Stimulated activated CD8-positive, alpha-beta memory T cell treated with anti-CD3 and anti-CD28 coated beads, Interleukin-15, amount 100 ng/mL, for 4 hours (primary cell): ENCODE measurements at places on chromosomes 7 and 10.

- DNase-seq: no peak
Measured at GRCh38 chr10:102452672-102453340, 1.5 kb upstream of the C10orf95 start.

DNA sequence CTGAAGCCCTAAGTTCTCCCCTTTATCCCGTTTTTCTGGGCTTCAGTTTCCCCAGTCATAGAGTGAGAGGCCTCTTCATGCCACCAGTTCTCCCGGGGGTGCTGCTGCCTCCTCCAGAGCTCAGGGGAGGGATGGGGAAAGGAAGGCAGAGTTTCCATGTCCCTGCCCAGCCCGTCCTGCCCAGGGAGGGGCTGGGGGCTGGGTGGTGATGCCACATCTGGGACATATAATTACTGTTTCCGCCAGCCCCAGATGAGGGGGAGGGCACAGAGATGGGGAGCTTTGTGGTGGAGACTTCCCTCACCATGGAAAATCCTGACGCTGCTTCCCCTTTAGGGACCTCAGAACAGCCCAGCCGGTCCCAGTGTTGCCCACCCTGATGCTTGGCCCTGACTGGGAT, 4.1 kb downstream of the AQP1 start:
- no peak for DNase-seq

DNA sequence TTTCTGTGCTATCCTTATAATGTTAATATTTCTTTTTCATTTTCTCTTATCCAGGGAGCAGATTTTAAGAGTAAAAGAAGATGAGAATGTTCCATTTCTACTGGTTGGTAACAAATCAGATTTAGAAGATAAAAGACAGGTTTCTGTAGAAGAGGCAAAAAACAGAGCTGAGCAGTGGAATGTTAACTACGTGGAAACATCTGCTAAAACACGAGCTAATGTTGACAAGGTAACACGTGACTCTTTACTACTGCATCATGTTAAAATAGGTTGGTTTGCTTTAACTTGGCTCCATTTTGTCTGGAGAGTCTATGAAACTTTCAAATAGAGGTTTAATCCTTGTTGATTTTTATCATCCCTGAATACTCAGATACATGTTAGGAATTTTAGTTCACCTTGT, 73.3 kb downstream of the RALA start:
- no peak for DNase-seq

DNA sequence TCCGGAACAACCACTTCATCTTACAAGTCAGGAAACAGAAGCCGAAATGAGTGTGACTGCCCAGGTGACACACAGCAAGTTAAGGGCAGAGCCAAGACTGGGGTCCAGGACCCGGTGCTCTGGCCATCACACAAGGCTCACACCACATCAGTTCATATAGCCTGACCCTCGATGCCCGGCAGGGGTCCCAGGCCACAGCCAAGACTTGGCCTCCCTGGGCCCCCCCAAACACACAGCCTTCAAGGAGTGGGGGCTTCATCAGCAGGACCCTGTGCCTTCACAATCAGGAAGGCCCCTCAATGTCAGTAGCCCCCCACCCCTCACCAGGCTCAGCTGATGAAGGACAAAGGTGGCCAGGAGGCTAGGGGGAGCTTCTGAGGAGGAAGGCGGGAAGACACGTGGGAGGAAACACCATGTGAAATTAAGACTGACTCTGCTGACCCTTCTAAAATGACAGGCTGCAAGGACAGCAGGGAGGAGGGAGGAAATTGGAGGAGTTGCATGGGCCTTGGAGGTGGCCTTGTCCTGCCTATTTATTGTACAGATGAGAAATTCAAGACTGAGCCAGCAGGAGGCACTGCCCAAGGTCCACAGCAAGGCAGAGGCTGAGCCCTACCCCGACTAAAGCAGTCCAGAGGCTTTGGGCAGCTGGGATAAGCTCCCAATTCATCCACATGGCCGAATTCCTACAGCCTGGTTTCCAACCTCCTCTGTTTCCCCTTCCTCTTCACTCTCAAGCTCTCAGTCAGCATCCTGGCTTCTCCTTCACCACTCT, 216.1 kb upstream of the ZMIZ1 start:
- DNase-seq: no peak

- no peak for DNase-seq
Measured at GRCh38 chr7:44667190-44667589, 60.8 kb downstream of the OGDH start.

GRCh38 chr10:122282253-122282671, 11.2 kb downstream of the BTBD16 start:
- no peak for DNase-seq

DNA sequence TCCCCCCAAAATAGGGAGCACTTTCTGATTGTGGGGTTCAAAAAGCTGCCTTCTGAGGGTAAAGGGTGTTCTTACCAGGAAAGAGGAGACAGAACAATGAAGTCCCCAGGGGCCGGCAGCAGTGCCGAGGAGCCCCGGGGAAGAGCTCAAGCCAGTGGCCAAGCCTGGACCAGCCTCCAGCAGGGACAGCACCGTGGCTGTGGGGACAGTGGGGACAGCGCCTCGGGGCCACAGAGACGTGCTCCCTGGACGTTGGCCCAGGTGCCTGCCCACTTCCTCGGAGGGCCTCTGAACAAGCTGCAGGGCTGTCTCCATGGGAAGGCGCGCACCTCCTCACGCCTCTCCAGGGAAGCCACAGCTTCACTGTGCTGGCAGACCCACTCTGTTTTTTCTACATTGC, 312.6 kb downstream of the PTPRN2 start:
- no peak for DNase-seq

DNA sequence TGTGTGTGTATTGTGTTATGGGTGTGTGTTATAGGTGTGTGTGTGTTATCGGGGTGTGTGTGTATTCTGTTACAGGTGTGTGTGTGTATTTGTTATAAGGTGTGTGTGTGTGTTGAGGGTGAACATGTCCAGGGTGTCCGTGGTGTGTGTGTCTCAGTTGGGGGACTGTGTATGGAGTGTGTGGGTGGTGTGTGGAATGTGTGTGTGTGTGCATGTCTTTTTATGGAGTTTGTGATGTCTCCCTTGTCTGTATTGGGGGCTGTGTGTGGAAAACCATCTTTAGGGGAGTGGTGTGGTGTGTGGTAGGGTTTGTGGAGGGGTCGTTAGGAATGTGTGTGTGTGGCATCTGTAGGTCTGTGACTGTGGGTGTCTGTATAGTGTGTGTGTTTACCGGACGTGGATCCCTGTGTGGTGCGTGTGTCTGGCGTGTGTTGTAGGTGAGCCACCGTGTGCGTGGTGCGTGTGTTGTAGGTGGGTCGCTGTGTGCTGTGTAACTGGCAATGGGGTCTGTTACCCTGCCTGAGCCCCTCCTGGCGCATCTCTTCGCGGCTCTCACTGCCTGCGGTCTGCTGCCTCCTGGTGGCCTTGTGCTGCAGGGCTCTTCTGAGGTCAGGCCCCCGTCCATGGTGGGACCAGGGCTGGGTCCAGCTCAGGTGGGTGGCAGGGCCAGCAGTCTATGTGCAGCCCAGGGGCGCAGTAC, 61.7 kb downstream of the PALD1 start:
- DNase-seq: no peak

DNA sequence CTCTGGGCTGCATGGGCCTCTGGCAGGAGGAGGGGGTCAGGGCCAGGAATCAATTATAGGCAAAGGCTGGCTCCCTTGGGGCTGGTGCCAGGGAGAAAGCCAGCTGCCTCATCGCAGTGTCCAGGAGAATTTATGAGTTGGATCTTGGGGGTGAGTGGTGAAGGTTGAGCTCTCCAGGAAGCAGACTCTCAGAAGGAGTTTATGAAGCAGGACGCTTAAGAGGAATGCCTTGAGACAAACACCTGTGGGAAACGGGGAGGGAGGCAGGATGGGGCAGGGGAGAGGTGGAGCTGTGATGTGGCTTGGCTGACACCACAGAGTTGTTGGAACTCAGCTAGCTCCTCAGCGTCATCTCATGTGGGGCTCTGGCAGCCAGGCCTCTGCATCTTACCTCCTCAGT, 428.5 kb downstream of the RPS24 start:
- DNase-seq: no peak

DNA sequence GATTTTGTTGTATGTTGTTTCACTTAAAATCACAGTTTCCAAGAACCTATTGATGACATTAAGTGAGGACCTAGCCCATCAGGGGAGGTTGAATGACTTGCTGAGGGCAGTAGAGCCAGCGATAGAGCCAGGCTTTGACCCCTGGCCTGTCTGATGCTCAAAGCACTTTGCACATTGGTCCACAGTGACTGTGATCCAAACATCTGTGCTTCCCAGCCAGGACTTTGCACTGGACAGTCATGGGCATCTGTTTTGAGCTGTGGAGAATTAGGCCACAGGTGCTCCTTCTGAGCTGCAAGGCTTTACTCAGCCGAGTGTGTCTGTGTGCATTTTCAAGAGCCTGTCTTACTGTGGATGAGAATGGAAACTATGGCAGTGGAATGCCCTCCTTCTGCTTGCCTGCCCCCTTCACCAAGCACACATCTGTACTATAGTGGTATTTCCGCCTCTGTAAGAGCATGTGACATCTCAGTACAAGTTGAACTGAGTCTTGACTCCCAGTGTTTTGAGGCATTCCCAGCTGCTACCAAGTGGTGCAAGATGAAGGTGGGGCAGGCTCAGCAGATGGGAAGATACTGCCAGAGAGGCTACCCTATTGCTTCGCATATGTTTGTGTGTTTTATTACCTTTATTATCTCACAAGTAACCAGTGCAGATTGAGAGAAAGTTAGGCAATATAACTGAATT, 72.7 kb upstream of the AOAH start:
- no peak for DNase-seq

GRCh38 chr10:130935897-130936550, 375.5 kb downstream of the TCERG1L start:
- DNase-seq: no peak

- DNase-seq: no peak
Measured at GRCh38 chr7:5417106-5418071, 6.2 kb downstream of the TNRC18 start.

- no peak for DNase-seq
Measured at GRCh38 chr7:46218461-46219200, 297.6 kb upstream of the IGFBP3 start.

DNA sequence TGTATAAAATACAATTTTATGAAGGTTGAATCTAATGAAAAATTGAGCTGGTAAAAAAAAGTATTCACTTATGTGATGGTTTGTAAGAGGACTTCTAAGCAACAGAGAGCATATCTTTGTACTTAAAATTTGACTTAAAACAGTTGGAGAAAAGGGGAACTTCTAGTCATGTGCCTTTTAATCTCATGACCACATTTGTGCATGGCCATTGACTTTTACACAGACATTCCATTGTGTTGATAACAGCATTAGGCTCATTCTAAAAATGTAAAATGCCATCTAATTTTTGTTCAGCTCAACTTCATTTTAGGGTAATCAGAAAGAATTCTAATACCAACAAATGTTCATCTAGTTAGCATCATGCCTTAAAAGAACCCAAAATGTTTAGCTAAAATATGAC, 119.9 kb downstream of the HPSE2 start:
- DNase-seq: no peak

GRCh38 chr10:23379686-23380085, 35.1 kb upstream of the C10orf67 start:
- DNase-seq: no peak

- DNase-seq: no peak
Measured at GRCh38 chr10:102677331-102678067, 33.2 kb downstream of the TRIM8 start.

- no peak for DNase-seq
Measured at GRCh38 chr7:30879139-30880124, 32.2 kb upstream of the AQP1 start.

- DNase-seq: no peak
Measured at GRCh38 chr7:24419077-24419476, 135.1 kb downstream of the NPY start.

DNA sequence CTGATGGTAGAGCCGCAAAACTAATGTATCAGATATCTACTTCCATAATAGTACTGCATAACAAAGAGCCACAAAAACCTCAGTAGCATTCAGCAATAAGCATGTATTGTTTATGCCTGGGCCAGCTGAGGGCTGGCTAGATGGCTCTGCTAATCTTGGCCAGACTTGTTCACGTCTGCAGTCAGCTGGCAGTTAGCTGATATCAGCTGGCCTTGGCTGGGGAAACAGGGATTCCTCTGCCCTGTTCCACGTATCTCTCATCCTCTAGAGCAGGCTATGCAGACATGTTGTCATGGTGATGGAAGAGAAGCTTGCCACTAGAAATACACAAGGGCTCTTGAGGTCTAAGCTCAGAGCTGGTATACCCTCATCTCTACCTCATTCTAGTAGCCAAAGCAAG, 62.9 kb downstream of the GRM8 start:
- no peak for DNase-seq

- DNase-seq: no peak
Measured at GRCh38 chr7:146115851-146116520, 615 bp upstream of the CNTNAP2 start.

- DNase-seq: no peak
Measured at GRCh38 chr7:2758673-2759616, 70.9 kb downstream of the AMZ1 start.

DNA sequence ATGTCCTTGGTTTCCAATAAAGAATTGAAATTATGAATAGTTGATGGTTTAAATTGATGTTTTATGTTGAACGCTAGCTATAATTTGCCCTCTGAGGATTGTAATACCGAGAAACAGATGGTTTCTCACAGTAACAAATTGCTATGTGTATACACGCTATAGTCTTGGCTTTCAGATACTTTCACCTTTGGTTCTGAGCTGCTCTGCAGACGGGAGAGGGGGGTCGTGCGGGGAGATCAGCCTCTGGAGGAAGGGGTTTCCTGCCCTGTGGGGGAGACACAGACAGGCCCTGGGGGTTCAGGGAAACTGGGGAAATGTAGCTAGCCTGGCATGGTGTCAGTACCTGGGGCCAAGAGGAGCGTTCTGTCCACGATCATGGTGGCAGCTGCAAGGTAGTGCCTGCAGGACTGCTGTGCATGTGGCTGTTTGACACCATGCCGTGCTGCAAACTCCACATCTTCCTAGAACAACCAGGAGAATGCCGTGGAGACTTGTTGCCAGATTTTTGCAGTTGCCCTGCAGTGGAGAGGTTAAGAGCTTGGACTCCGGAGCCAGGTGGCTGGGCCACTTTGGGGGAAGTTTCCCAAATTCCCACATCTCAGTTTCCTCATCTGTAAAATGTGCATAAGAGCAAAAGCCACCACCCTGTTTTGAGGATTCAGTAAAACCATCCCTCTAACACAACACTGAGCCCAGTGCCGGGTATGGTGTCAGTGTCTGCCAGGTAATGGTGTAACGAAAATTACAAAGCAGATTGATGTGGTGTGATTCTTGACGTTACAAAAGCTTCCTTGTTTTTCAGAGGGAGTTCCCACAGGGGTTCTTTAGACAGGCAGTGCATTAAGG, 167.9 kb downstream of the CUX1 start:
- no peak for DNase-seq

DNA sequence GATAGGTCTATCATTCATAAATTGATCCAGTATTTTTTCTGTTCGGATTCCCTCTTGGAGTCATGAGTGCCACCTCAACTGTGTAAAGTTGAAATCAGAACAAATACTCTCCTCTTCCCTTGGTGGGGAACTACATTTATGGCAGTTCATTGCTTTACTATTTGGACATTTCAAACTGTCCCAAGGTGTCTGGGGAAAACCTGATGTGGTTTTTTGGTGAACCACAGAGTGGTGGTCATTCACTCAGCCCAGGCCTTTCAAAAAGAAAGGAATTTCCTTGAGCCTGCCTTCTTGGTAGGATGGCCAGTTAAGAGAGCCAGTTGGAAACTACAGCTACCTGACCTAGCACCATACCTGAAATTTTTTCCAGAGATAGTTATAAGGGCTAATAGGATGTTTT, 59.0 kb downstream of the ABCB1 start:
- DNase-seq: no peak
